ENCODE measurements at places on chromosomes 2 and 18. TPM values are rescaled to one million over a fixed set of nuclear protein-coding genes. Genes with fewer than 3 reads are reported as not detected.

- no peak for DNase-seq
These were observed 25.5 kb upstream of the SPTBN1 start for GRCh38 chr2:54430649-54431048.

Gene PRADC1
- total RNA-seq, result 5.9 TPM

Gene REG3A
- not detected for total RNA-seq

Gene POTEF
- total RNA-seq, result not detected

DNA sequence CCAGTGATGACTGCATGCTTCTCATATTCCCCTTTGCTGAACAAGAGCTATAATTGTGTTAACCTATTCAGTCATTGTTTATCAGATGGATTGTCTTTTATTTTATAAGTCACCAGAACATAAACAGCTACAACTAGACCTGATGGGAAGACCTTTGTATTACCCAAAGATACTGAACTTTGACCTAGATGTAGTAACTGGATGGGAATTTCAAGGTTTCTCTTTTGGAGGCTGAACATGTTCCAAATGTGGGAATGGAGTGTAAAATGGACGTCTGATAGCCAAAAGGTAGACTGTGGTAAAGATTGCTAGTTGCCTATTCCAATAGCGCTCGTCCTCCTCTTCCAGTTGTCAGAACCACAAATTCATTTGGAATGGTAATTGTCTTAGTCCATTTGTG lies 56.4 kb upstream of the ST3GAL5 start:
- no peak for DNase-seq

GRCh38 chr2:231900486-231900942 lies 25.7 kb downstream of the NPPC start:
- peak; percentile 45 for DNase-seq

Gene TMEM169
- 2.2 TPM for total RNA-seq
